ENCODE measurements at places on chromosomes 4 and X. TPM values are rescaled to one million over a fixed set of nuclear protein-coding genes. Genes with fewer than 3 reads are reported as not detected.

The RASL11B gene
- total RNA-seq: 0.17 TPM

The TENM3 gene
- not detected for total RNA-seq

The CENPVL3 gene
- not detected for total RNA-seq

The XG gene
- 0.95 TPM for total RNA-seq

The GAB3 gene
- 32.1 TPM for total RNA-seq

The LARP1B gene
- 17.4 TPM for total RNA-seq

The F11 gene
- not detected for total RNA-seq
